Kidney epithelial cell (primary cell): ENCODE measurements at places on chromosomes 13 and 19. TPM values are rescaled to one million over a fixed set of nuclear protein-coding genes. Genes with fewer than 3 reads are reported as not detected.

GAS6 gene
- total RNA-seq = 99.6 and 110 TPM in 2 replicates

ZNF460 gene
- total RNA-seq = 122 and 134 TPM in 2 replicates

TNNT1 gene
- 5.8 and 7.1 TPM in 2 replicates for total RNA-seq

DNA sequence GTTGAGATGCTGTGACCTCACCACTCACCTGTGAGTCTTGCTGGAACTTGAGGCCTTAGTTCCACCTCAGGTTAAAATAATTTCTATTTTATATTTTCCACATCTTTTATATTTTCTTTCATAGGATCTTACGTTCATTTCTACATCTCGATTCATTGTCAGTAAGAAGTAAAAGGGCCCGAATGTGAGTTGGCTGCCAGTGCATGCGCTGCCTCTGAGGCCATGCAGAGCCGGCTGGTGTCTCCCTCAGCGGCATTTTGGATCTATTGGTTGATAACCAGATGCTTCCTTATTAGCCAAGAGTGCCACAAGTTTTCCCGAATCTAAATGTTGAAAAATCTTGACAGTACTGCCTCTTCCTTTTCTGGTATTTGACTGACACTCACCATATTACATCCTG lies 347.3 kb downstream of the TEX29 start:
- DNase-seq = no peak

- peak; percentile 95 for DNase-seq
Measured at GRCh38 chr13:112711528-112712265, 21.9 kb downstream of the ATP11A start.

DNA sequence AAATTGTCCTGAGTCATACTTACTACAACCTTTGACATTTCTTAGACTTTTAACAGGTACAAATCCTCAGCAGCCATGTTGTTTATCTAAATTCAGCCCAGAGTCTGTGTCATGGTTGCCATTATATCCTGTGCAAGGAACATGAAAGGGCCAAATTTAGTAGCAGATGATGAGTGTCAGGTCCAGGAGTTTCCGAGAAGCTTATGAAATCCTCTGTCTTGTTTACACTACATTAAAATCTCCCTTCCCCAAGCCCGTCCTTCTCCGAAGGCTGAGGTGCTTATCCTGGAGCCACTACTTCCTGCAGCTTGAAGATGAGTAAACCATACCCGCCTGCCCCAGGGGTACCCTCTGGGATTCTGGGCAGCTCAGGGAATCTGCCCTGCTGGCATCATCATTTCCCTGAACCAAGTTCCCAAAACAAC lies 102.6 kb upstream of the SERP2 start:
- DNase-seq = no peak

DNA sequence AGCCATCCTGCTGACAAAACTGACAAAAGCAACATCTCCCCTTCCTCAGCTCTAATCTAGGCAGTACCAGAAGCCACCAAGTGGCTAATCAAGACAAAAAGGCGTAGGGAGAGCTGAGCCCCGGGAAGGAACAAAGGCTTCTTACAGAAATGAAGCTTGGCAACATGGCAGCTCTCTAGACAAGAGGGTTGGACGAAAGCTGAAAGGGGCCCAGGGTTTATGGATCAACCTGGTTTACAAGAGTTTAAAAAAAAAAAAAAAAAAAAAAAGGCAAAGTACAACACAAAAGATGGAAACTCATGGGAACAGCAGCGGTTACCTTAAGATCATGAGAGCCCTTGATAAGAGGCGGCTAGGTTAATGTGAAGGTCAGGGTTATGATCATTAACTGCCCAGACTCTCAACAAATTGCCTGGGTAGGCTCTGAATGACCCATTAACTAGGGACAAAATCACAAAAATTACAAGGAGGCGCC lies 14.0 kb downstream of the ZC3H4 start:
- no peak for DNase-seq
